Suppressor macrophage treated with lipopolysaccharide for 4 hours (primary cell): ENCODE measurements at places on chromosomes 11 and 22.

DNA sequence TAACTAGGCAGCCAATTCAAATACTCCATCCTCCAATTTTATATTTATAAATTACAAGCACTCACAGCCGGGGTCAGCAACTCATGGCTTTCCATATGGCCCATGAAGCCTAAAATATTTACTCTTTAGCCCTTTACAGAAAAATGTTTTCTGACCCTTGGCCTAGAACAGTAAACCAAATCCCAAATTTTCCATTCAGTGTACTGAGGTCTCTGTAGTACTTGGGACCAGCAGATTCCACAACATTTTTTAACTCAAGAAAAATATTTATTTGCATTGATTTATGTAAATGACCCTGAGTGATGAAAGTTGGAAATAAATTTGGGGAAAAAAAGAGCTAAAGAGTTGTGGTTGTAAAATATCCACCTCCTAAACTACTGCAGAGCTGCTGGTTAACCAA is 82.6 kb downstream of the SLC1A2 start:
- DNase-seq = no peak

GRCh38 chr11:118947091-118947490 is 9.0 kb upstream of the UPK2 start:
- no peak for DNase-seq

DNA sequence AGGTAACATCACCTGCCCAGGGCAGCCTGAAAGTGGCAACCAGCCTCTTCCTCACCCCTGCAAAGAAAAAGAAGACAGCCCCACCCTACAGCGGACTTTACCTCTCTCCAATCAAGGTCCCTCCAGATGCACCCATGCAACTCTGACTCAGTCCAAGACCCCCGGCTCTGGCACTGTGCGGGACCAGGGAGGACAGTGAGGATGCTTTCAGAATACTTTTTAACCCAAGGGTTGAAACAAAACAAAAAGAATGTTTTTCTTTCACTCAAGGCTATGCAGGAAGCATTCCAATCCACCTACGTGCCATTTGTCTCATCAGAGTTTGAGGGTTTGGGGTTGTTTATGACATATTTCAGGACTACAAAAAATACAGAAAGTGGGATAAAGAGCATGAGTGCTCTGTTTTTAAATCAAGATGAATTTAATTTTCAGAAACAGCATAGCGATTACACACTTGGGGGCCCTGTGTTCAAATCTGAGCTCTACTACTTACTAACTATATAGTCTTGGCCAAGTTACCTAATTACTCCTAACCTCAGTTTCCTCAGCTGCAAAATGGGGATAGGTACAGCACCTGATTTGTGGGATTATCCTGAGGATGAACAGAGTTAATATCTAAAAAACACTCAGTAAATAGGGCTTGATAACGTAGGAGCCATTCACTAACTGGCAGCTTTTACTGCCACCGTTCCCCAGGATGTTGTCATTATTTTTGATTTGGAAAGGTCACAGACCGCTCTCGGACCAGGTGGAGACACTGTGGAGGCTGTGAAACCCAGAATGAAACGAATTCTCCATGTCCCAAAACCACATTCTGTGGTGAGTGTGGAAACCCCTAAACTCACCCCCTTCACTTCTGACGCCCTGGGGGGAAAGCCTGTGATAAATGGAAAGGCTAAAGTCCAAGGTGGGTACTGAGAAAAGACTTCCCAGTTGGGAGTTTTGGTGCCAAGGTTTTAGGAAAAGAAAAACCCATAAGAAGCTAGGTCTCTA is 5.6 kb downstream of the PLAAT3 start:
- no peak for DNase-seq

- peak; percentile 31 for DNase-seq
Measured at GRCh38 chr11:76699451-76700091, 29.0 kb upstream of the LRRC32 start.

GRCh38 chr11:65856689-65857499 is 1.1 kb downstream of the CFL1 start:
- DNase-seq = peak; percentile 92

DNA sequence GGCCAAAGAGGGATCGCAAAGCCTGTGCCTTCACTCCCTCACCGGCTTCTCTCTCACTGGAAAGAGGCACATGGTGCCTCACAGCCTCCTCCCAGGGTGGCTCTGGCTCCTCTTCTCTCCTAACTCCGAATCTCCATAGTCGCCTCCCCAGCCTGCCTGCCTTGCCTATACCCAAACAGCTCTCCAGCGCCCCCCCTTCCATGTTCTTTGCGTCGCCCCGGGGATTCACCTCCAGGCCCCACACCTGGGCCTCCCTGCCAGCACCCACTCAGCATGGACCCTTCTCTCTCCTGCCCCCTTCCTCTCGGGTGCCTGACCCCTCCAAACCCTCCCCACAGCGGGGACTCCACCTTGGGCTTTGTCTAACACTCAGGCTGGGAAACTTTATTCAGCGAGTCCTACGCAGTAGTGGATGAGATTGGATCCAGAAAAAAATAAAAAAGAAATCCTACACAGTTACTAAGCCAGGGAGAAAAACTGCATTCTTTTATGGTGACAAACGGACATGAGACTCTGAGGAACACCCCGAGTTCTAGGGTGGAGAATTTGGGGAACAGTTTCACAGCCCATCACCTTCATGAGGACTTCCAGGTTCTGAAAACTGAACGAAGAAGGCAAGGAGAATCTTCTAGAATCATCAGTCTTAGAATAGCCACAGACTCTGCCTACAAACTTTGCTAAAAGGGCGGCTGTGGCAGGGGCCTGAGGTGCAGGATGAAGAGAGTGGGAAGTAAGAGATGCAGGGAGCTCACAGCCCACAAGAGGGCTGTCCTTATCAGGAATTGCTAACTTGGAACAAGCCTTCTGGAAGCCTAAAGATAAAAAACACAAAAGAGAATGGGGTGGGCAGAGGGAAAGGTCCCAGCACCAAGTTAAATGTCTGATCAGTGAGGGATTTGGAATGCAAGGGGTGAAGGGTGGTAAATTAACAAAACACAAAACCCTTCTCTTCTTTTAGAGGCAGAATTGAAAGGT is 5.3 kb downstream of the PPM1F start:
- DNase-seq = peak; percentile 24

DNA sequence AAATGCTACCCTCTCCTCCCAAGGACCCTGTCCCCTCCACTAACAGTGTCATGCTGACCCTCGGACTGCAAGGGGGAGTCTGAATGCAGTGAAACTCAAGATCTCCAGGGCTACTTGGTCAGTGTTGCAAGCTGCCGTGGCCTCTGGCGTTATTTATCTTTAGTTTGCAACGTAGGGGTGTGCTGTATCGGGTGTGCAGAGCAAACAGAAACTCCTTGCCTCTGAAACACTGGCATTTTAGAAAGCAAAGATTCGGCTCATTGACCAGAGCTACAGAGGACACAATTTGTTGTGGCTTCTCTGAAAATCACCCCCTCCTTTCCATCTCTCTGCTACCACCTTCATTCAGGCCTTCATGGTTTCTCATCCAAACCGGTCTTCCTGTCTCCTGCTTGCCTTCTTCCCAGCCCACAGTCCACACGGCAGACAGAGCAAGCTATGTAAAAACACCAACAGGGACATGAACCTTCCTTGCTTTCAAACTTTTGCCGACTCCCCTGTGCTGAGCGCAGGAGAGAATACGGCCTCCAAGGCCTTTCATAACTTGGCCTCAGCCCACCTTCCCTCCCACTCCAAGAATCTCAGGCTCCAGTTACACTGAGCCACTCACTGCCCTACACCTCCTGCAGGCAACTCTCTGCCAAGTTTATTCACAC is 14.9 kb downstream of the FZD4 start:
- DNase-seq = no peak

- no peak for DNase-seq
Measured at GRCh38 chr11:90774727-90775566, 552.1 kb upstream of the CHORDC1 start.

DNA sequence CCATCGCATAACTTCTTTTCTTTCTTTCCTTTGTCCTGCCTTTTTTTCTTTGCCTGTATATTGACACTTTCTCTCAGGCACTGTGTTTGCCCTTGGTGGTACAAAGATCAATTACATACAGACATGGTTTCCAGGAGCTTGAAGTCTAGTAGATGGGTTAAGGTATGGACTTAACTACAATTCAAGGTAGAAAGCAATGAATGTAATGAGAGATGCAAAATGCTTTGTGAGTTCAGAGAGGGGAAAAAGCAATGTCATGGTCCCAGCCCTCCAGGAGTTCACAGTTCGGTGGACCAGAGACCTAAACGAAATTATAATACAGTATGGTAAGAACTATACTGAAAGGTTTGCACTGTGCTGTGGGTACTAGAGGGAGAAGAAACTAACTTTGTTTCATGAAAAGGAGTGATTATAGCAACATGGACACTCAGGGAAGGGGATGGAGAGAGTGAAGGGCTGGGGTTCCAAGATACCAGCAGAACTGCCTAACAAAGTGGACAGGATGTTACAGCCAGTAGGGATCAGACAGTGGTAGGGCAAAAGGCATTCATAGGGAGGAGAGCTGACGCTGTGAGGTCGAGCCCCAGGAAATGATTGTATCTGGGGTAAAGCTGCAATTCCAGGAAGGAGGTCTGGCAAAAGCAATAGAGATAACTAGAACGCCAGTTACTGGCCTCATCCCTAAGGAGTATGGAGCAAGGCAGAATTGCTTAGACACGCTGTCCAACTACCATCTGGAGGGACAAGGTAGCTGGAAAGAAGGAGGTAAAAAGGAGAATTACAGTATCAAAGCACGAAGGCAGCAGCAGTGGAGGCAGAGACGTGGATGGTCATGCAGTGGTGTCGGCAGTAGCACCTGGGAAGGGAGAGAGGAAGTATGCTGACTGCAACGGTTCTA is 158.3 kb upstream of the MTMR2 start:
- no peak for DNase-seq

- peak; percentile 57 for DNase-seq
Measured at GRCh38 chr11:96012086-96012824, 88.3 kb upstream of the MTMR2 start.

- no peak for DNase-seq
Measured at GRCh38 chr22:42682113-42682851, 33.1 kb upstream of the CYB5R3 start.

- peak; percentile 61 for DNase-seq
Measured at GRCh38 chr11:102560555-102561011, 30.0 kb upstream of the MMP7 start.

GRCh38 chr22:50688448-50688847 is 15.8 kb downstream of the SHANK3 start:
- no peak for DNase-seq

- DNase-seq = no peak
Measured at GRCh38 chr22:27800250-27801201, 1.0 kb downstream of the MN1 start.

GRCh38 chr11:121780971-121781370 is 328.2 kb upstream of the SORL1-AS1 start:
- no peak for DNase-seq

GRCh38 chr22:32733923-32734514 is 67.5 kb upstream of the TIMP3 start:
- DNase-seq = peak; percentile 79

- no peak for DNase-seq
Measured at GRCh38 chr11:35305670-35306382, 113.5 kb downstream of the SLC1A2 start.

DNA sequence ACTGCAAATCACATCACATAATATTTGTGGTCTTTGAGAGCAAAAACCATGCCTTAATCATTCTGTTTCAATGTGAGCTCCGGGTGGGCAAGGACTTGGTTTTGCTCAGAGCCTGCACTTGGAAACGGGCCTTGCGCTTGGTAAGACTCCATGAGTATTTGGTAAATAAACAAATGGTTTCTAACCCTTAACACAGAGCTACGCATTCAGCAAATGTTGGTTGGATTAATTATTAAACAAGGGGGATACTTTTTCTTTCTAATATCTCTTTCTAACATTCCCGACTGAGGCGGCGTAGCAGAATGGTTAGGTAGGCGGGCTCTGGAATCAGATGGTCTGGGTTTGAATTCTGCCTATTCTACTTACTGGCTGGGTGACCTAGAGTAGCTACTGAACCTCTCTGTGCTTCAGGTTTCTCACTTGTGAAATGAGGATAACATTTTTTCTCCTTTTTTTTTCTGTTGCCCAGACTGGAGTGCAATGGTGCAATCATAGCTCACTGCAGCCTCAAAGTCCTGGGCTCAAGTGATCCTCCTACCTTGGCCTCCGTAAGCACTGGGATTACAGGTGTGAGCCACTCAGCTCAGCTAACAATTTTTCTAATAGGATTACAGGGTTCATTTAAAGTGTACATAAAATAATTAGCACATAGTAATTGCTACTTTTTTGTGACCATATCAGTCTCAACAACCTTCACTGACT is 3.4 kb upstream of the FAM83F start:
- no peak for DNase-seq

- DNase-seq = peak; percentile 36
Measured at GRCh38 chr11:1564535-1565172, 7.4 kb downstream of the DUSP8 start.

DNA sequence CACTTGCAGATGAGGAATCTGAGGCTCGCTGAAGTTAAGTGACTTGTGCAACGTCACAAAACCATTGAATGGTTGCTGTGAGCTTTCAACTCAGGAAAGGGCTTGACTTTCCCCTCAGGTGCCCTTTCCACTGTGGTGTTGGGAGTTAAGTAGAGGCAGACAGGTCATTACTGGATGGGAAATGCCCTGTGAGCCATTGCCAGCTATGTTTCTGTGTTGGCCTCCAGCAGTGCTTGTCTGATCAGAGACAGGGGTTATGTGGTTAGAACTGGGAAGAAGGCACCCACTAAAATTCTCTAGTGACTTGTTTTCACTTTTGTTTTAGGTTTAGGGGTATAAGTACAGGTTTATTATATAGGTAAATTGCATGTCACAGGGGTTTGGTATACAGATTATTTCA is 96.6 kb downstream of the FDX1 start:
- no peak for DNase-seq

DNA sequence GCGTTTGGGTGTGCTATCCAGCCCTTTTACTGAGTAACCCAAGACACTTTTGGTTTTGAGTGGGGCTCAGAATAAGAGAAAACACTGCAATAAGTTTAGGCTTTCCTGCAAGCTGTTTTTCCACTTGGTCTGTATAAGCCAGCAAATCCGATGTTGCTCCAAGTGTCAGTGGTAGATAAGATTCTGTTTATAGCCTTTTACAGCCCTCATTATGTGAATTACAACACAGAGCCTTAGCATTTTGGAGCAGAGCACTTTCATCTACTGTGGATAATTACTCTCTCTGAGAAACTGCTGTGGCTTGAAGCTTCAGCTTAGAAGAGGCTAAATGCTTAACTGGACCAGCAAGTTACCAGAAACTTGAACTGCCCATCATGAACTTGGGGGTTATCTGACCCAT is 601.1 kb downstream of the JRKL start:
- DNase-seq = no peak

DNA sequence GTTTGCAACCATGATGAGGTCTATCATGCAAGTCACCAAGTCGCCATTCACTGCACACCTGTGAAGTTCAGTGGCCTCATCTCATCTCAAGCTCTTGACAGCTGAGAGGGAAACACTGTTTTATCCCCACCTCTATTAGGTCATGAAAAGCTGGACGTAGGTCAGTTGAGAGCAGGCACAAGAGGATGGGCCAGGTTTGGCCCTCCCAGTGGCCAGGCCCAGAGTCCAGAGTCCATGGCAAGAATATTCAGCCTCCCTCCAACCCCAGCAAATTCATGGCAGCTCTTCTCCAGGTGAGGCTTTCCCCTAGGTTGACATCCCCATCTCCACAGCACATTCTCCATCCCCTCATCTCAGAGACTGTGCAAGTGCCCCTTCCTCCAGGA is 22.0 kb upstream of the ISX start:
- DNase-seq = no peak

- no peak for DNase-seq
Measured at GRCh38 chr11:95821640-95822039, 31.3 kb downstream of the CEP57 start.
